ENCODE measurements at places on chromosomes 5 and 9. TPM values are rescaled to one million over a fixed set of nuclear protein-coding genes. Genes with fewer than 3 reads are reported as not detected.

Gene ALDOB
- total RNA-seq, result not detected

Gene FSD1L
- 4.2 TPM for total RNA-seq

GRCh38 chr5:119176785-119177184, 105.9 kb downstream of the DMXL1 start:
- peaks cover 11% of the 10 kb centered on the region for H3K36me3 ChIP-seq
- H3K4me1 ChIP-seq, result no peaks in the 10 kb centered on the region
- H3K4me3 ChIP-seq, result no peak overlapping the region
- no peak for DNase-seq
- no peaks in the 10 kb centered on the region for H3K27me3 ChIP-seq

DNA sequence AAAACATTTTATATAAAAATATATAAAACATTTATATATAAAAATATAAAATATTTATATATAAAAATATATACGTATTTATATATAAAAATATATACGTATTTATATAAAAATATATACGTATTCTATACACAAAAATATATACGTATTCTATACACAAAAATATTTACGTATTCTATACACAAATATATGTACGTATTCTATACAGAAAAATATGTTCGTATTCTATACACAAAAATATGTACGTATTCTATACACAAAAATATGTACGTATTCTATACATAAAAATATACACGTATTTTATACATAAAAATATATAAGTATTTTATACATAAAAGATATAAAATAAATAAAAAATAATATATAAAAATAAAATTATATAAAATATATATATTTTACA, 323.6 kb downstream of the HCN1 start:
- no peak for DNase-seq
- no peaks in the 10 kb centered on the region for H3K36me3 ChIP-seq
- H3K27me3 ChIP-seq, result no peaks in the 10 kb centered on the region

DNA sequence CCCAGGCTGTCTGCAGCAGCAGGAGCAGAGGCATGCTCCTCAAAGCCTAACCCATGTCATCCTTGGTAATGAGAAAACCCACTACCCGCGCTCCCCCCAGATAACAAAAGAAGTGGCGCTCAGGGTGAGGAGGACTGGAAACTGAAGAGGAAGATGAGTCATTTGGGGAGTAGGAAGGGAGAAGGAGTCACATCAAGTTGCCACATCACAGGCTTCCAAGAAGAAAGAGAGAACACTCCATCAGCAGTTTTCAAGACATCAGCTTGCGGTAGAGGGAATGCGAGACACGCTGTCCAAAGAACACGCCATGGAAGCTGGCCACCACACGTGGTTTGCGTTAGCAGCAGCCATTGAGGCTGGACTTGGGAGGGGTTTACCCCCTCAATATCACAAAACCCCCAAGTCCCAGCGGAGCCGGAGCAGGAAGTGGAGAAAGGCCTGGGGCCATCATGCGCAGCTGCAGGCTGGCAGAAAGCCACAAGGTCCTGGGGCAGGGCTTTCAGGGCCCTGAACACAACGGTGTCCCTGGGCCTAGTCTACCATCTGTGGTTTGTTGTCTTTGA, 41.5 kb downstream of the SH3PXD2B start:
- no peaks in the 10 kb centered on the region for H3K27me3 ChIP-seq
- peak; percentile 5 for DNase-seq
- peaks cover 15% of the 10 kb centered on the region for H3K4me1 ChIP-seq
- no peak overlapping the region for H3K4me3 ChIP-seq
- H3K36me3 ChIP-seq, result no peaks in the 10 kb centered on the region

Gene FREM1
- not detected for total RNA-seq

Data from natural killer cell (primary cell).